ENCODE measurements at places on chromosomes 6 and 20. TPM values are rescaled to one million over a fixed set of nuclear protein-coding genes. Genes with fewer than 3 reads are reported as not detected.
A peak's percentile ranks its signal among the peaks of the same experiment; 100 is the strongest.

GRCh38 chr6:30541515-30542403, 14.5 kb downstream of the GNL1 start:
- H3K36me3 ChIP-seq, result peaks cover 7% of the 10 kb centered on the region
- peaks cover 27% of the 10 kb centered on the region for H3K4me1 ChIP-seq
- no peaks in the 10 kb centered on the region for H3K27me3 ChIP-seq
- DNase-seq, result peak; percentile 86
- peak overlapping the region; percentile 95 for H3K4me3 ChIP-seq

DNA sequence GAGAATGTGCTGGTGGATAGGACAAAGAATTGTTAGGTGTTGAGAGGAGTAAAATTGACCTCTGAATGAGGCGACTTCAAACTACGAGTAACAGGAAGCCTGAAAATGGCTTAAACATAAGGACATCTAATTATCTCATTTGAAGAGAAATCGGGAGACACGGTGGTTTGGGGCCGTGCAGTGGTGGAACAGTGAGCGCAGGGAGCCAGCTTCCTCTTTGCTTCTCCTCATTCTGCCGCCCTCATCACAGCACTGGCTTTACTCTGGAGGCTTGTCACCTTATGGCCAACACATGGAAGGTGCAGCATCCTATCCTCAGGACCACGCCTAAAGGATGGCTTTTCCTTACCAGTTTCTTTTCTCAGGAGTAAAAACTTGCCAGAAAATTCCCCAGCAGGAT, 114.3 kb downstream of the B3GAT2 start:
- no peak overlapping the region for H3K27ac ChIP-seq
- no peak for DNase-seq
- H3K4me3 ChIP-seq, result no peak overlapping the region
- peaks cover 3% of the 10 kb centered on the region for H3K4me1 ChIP-seq
- peaks cover 32% of the 10 kb centered on the region for H3K36me3 ChIP-seq

- no peak overlapping the region for H3K4me3 ChIP-seq
- no peak overlapping the region for H3K27ac ChIP-seq
- H3K4me1 ChIP-seq, result peaks cover 6% of the 10 kb centered on the region
- no peaks in the 10 kb centered on the region for H3K36me3 ChIP-seq
Observed at GRCh38 chr20:51961964-51962761, 159.8 kb upstream of the SALL4 start.

- no peak overlapping the region for H3K4me3 ChIP-seq
- H3K27me3 ChIP-seq, result no peaks in the 10 kb centered on the region
- H3K4me1 ChIP-seq, result peaks cover 41% of the 10 kb centered on the region
Observed at GRCh38 chr6:37954791-37955190, 135.3 kb downstream of the ZFAND3 start.

DNA sequence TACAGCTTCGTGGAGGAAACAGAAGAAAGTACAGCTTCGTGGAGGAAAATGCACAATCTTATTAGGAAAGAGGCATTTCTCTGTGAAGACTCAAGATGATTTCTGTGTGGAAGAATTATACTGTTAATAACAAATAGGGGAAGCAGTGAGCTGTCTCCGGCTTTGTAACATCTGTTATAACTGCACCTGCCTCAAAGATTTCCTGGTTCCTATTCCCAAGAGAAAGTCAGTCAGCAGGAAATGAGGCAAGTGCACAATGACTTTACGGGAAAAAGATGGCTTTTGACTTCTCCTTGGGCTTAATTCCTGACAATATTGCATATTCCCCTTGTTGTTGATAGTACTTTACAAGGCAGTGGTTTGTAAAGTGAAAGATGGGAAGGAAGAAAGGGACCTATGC, 538.5 kb downstream of the BMP2 start:
- H3K4me1 ChIP-seq, result no peaks in the 10 kb centered on the region
- no peak overlapping the region for H3K4me3 ChIP-seq
- DNase-seq, result no peak
- H3K27me3 ChIP-seq, result no peaks in the 10 kb centered on the region
- no peaks in the 10 kb centered on the region for H3K36me3 ChIP-seq
- no peak overlapping the region for H3K27ac ChIP-seq

DNA sequence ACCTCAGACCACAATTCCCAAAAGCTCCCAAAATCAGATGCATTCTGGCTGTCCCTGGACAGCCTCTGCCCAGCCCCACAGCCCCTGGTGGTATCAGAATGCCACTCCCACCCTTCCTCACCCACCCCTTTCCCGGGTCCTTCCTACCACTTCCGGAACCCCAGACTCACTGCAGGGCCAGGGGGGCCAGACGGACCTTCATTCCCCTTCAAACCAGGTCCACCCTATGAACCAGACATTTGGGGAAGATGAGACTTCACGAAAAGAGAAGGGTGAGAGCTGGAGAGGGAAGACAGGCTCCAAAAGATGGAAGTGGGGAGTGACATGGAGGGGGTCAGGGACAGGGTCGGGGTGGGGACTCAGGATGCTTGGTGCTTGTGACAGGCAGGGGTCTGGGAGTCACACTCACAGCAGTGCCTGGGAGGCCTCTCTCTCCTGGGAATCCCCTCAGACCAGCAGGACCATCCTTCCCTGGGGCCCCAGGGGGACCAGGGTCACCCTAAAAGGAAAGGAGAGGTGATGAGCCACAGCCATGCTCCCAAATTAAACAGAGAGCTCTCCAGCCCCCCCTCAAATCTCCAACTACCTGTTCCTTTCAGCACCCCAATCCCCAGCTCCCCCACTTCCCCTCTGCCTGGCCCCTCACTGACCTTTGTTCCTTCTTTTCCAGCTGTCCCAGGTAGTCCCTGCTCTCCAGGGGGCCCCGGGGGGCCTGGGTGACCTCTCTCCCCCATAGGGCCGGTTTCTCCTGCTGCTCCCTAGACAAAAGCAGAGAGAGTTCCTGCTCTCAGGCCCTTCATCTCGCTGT, 20.2 kb downstream of the COL11A2 start:
- no peak for DNase-seq
- H3K36me3 ChIP-seq, result no peaks in the 10 kb centered on the region
- peaks cover 4% of the 10 kb centered on the region for H3K27me3 ChIP-seq
- no peak overlapping the region for H3K27ac ChIP-seq
- no peaks in the 10 kb centered on the region for H3K4me1 ChIP-seq
- no peak overlapping the region for H3K4me3 ChIP-seq

GRCh38 chr6:72861935-72862432, 240.1 kb downstream of the KCNQ5 start:
- H3K4me1 ChIP-seq, result peaks cover 7% of the 10 kb centered on the region
- H3K27ac ChIP-seq, result peak overlapping the region; percentile 40

GRCh38 chr6:52491203-52492069, 71.3 kb downstream of the EFHC1 start:
- no peak overlapping the region for H3K4me3 ChIP-seq
- no peaks in the 10 kb centered on the region for H3K27me3 ChIP-seq
- H3K36me3 ChIP-seq, result peaks cover 6% of the 10 kb centered on the region
- DNase-seq, result no peak

DNA sequence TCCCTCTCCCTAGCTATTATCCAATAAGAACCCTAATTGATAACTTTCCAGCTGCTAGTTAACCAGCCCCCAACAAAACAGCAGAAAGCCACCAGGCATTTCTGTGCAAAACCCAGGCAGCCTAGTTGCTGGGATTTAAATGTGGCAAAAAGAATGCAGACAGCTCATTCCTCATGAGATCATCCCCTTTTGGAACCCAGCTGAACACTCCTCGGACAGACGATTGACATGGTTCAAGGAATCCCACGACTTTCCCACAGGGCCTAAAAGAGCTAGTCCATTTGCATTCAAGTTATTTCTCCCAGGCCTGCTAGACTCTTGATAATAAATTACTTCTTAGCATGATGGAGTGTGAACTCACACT, 24.0 kb downstream of the JAG1 start:
- H3K27ac ChIP-seq, result no peak overlapping the region
- H3K36me3 ChIP-seq, result no peaks in the 10 kb centered on the region
- no peak overlapping the region for H3K4me3 ChIP-seq
- no peaks in the 10 kb centered on the region for H3K4me1 ChIP-seq
- no peak for DNase-seq
- H3K27me3 ChIP-seq, result peaks cover 22% of the 10 kb centered on the region

GRCh38 chr6:16582446-16583143, 178.7 kb downstream of the ATXN1 start:
- H3K36me3 ChIP-seq, result peaks cover 3% of the 10 kb centered on the region
- no peaks in the 10 kb centered on the region for H3K27me3 ChIP-seq
- no peaks in the 10 kb centered on the region for H3K4me1 ChIP-seq
- H3K27ac ChIP-seq, result no peak overlapping the region
- H3K4me3 ChIP-seq, result no peak overlapping the region

DNA sequence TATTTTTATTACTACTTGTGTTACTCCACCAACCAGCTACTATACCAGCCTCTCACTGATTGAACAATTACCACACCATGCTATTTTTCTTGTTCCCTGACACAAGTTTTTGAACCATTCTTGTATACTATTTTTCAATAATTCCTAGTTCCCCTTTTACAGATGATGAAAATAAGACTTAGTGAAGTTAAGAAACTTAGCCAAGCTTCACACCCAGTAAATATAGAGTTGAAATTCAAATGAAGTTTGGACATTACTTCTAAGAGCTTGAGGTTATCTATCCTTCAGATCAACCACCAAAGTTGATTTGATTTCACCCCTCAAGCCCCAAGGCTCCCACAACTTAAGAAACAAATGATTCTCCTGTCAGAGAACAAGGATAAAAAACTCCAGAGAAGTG, 13.1 kb upstream of the BCAS1 start:
- H3K4me3 ChIP-seq, result no peak overlapping the region
- peaks cover 28% of the 10 kb centered on the region for H3K4me1 ChIP-seq
- H3K36me3 ChIP-seq, result no peaks in the 10 kb centered on the region
- H3K27me3 ChIP-seq, result no peaks in the 10 kb centered on the region
- no peak overlapping the region for H3K27ac ChIP-seq

- no peak overlapping the region for H3K4me3 ChIP-seq
- no peaks in the 10 kb centered on the region for H3K27me3 ChIP-seq
- DNase-seq, result no peak
- no peaks in the 10 kb centered on the region for H3K36me3 ChIP-seq
- H3K27ac ChIP-seq, result peak overlapping the region; percentile 35
Observed at GRCh38 chr6:78513856-78514255, 353.5 kb upstream of the IRAK1BP1 start.

DNA sequence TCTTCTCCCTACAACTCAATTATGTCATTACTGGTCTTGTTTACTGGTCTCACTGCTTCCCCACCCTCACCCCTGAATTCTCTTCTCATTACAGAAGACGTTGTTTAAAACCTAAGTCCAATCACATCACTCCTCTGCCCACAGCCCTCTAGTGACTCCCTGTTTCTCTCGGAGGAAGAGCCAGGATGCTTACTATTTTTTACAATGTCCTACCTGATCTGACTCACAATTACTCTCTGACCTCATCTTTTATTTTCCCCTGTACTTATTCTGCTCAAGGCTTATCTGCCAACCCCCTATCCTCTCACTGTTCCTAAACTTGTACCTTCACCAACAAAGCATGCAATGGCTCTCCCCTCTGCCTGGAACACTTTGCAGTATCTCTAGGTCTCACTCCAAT, 400.4 kb upstream of the PTCHD4 start:
- DNase-seq, result no peak
- no peaks in the 10 kb centered on the region for H3K4me1 ChIP-seq
- no peaks in the 10 kb centered on the region for H3K27me3 ChIP-seq
- no peak overlapping the region for H3K4me3 ChIP-seq

ASIP gene
- polyA plus RNA-seq, result not detected

PKIB gene
- 0.45 TPM for polyA plus RNA-seq

MEP1A gene
- polyA plus RNA-seq, result not detected

ULBP3 gene
- polyA plus RNA-seq, result 1.3 TPM
